Tracheal epithelial cell (primary cell): ENCODE measurements at places on chromosomes 3 and 15. TPM values are rescaled to one million over a fixed set of nuclear protein-coding genes. Genes with fewer than 3 reads are reported as not detected.

FANCD2OS gene
- total RNA-seq, result not detected in 2 replicates

RYR3 gene
- under 0.01 and 0.21 TPM in 2 replicates for total RNA-seq

KIF15 gene
- total RNA-seq, result 0.85 and 2.4 TPM in 2 replicates

CEP63 gene
- total RNA-seq, result 6.8 and 9.2 TPM in 2 replicates

SEMA6D gene
- total RNA-seq, result 1.7 and 3.8 TPM in 2 replicates

PTH1R gene
- total RNA-seq, result 0.43 and 2.7 TPM in 2 replicates

IGSF11 gene
- total RNA-seq, result not detected in 2 replicates
